Activated T-cell treated with anti-CD3 and anti-CD28 coated beads for 24 hours (primary cell): ENCODE measurements at places on chromosomes 12 and 14.

DNA sequence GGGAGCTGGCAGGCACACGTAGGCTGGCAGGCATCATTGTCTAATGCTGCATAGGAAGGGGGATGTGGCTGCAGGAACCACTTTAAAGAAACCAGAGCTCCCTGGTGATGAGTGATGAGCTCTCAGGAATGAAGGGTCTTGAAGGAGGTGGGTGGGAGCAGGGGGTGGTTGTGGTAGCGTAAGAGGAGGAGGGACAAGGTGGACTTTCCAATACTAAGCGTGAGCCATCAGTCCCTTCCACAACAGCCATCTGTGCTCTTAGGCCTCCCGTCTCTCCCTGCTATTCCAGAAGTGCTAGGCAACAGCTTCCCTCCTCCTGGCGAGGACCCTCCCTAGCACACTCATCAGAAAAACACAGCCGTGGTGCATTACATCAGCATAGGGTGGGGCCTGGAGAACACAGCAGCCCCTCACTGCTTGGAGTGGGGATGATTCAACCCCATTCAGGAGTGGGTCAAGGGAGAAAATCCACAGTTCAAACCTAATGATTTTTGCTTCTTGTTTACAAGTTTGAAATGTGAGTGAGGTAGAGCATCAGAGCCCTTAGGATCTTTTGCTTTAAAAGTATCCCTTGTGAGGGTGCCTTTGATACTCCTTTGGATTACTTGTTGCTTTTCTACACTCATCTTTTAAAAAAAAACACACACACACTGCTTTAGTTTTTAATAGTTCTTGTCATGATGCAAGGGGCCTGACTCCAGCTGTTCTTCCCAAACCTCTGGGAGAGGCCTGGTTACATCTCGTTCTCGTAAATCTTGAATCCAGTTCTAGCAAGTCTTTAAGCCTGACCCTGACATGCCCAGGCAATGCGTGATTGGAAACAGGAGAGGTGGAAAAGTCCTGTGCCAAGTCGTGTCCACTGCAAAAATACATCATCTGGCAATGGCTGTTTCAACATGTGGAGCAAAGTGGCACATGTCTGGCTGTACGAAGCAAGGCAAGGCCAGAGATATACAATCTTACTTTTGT lies 356.4 kb upstream of the DDHD1 start:
- DNase-seq, result no peak

- DNase-seq, result no peak
These were observed 4.1 kb downstream of the MAP1LC3B2 start for GRCh38 chr12:116563262-116563661.

DNA sequence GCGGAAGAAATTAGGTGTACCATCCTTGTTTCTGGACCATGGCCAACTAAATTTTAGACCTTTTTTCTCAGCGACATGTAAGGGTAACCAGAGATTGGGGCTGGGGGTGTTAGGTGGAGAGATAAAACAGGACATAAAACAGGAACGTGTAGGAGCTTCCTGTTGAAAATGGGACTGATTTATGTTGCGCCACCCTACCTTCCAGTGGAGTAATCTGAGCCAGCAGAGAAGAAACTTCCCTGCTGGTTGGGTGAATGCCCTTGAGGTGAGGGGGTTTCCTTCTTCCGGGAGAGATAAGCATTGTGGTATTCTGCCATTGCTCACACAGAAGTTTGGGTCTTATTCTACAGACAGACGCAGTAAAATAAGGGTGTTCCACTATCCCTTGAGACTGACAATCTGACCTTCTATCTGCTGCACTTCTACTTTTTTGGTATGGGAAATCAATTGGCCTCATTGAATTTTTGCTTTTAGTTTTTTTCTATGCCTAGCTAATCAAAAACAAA lies 417.6 kb downstream of the PCNX1 start:
- no peak for DNase-seq

- no peak for DNase-seq
These were observed 204.3 kb downstream of the ESR2 start for GRCh38 chr14:64089920-64090319.

- DNase-seq, result no peak
These were observed 3.5 kb upstream of the LRIG3 start for GRCh38 chr12:58923781-58924180.

DNA sequence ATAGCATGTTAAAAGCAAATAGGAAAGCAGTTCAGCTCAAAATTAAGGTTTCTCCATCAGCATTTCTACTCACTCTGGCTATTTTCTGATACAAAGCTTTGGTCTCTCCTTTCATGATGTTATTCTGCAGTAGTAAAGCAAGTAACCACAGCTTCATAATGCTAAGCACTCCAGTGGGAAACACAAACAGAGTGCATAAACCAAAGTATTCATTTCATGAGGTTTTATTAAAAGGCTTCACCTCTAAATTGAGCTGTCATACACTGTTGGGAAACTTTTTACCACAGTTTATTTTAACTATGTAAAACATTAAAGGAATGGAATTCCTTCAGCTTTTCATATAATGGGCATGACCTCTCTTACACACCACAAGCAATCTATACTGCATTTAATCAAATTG lies 157.9 kb upstream of the LMO3 start:
- no peak for DNase-seq

DNA sequence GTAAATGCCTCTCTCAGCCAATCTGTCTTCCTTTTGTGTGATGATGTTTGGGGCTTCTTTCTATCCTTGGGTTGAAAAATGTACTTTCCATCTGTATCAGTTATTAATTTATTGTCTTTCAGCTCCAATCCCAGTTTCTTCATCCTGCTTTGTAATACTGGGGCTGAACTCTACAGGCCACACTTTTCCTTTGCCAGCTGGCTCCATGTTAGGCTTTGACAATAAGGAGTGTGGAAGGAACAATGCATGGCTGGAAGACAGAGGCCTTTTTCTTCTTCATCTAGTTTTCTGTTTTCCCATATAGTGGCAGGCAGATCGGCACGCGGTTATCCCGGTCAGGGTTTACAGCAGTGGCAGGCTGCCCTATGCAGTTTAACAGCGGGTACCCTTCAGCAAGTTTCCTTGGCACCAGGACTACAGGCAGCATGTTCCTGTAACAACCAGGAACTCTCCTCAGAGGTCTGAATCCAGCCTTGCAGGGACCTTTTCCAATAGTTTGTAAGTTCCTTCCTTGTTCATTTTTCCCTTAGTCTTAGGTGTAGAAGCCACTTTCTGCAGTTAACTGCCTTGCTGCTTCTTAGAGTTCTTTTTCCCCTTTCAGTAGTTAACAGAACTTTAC lies 38.5 kb upstream of the CRACR2A start:
- no peak for DNase-seq

GRCh38 chr12:116880213-116880816 lies 926 bp downstream of the HRK start:
- no peak for DNase-seq

DNA sequence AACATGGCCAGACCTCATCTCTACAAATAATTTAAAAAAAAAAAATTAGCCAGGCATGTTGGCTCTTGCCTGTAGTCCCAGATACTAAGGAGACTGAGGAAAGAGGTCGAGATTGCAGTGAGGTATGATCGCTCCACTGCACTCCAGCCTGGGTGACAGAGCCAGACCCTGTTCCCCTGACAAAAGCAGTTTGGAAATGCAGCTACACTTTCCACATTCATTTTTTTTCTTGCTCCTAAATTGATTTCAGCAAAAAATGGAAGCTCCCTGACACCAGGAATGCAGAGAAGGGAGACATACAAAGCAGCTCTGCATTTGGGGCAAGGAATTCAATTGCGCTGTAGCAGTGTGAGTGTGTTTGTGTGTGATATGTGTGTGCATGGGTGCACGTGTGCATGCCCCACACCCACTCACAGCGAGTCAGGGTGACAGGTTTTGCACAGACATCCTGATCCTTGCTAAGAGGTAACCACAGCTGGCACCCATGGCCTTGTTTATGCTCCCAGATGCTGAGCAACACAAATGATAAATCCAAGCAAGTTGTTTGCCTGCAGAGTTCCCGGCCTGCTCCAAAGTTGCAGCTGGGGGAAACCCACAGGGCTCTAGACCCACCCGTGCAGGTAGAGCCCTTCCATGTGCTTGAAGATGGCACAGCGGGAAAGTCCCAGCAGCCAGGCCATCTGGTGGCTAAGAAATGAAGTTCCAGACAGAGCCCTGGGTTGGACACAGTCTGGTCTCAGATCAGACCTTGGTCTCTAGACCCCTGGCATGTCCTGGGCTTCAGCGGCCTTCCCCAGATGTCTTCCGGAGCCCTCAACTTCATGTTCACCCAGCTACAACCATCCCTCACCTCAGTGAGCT lies 25.9 kb upstream of the BDKRB2 start:
- DNase-seq, result no peak

GRCh38 chr14:96693987-96694386 lies 103.2 kb upstream of the VRK1 start:
- DNase-seq, result no peak

GRCh38 chr12:62629413-62629812 lies 162.8 kb downstream of the MON2 start:
- DNase-seq, result no peak

DNA sequence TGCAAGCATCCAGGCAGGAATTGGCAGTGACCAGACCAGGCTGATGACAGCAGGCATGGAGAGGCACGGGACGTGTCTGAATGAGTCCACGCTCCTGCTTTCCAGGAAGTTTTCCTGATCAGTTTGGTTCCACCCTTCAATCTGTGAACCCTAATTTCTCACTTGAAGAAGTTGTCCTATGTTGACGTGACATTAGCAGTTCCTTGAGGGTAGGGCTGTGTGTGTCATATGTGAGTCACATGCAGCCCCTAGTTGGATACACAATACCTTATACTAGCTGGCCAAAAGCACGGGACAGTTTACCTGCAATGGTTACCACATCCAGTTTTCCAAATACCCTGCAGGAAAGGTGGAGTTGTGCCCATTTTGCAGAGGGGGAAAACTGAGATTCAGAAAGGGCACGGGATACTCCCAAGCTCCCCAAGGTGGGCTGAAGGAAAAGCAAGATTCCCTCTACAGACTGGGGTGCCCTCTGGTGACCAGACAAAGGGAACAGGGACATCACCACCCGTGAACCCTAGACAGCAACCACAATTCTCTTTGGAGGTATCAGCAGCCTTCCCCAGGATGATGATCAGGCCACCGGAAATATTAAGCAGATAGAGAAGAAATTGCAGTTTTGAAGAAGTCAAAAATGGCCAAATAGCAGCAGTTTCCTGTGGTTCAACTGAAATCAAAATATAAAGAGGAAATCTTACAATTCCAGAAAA lies 194.5 kb downstream of the PHETA1 start:
- DNase-seq, result no peak

DNA sequence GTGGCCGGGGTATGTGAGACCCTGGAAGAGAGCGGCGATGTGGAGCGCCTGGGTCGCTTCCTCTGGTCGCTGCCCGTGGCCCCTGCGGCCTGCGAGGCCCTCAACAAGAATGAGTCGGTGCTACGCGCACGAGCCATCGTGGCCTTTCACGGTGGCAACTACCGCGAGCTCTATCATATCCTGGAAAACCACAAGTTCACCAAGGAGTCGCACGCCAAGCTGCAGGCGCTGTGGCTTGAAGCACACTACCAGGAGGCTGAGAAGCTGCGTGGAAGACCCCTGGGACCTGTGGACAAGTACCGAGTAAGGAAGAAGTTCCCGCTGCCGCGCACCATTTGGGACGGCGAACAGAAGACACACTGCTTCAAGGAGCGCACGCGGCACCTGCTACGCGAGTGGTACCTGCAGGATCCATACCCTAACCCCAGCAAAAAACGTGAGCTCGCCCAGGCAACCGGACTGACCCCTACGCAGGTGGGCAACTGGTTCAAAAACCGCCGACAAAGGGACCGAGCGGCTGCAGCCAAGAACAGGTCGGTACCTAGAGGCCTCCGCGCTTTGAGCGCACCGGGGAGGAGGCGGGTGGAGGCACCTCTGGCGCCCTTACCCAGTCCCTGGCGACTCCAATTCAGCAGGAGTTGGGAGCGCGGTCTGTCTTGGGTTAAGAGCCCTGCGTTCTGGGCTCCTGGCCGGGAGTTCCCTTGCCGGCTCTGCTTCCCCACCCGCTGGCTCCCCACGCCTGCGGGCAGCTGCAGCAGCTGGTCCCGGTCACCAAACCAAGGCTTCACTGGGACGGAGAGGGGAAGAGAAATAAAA lies 700 bp downstream of the SIX6 start:
- DNase-seq, result no peak
